ENCODE measurements at places on chromosomes 3 and 15.

- DNase-seq, result no peak
These were observed 125.0 kb upstream of the TRIM42 start for GRCh38 chr3:140552898-140553297.

- no peak for DNase-seq
These were observed 8.5 kb upstream of the ILDR1 start for GRCh38 chr3:122030381-122031122.

DNA sequence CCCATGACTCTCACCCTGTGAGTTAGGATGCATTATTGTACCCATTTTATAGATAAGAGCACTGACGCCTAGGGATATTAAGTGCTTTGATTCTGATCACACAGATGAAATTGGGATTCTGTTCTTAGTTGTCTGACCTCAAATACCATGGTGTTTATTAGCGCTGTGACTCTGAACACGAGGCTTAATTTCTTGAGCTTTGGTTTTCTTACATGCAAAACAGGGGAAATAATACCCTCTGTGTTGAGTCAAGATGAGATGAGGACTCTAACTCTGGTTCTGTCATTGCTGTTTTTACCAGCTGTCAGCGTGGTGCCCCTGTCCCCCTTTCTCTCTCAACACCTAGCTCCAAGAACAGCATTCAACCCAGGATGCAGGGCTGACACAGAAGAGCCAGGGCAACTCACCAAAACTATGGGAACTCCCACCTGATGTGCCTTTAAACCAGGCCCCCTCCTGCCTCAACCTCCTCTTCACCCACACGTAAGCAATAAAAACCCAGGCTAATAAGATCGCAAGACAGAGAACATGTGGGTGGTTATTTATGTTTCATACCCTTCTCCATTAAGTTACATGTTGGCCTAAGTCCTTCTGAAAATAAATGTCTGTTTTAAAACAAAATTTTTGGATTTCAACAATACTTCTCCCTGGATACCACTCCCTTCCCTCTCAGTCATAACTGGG, 100.1 kb upstream of the SPATA12 start:
- peak; percentile 20 for DNase-seq

DNA sequence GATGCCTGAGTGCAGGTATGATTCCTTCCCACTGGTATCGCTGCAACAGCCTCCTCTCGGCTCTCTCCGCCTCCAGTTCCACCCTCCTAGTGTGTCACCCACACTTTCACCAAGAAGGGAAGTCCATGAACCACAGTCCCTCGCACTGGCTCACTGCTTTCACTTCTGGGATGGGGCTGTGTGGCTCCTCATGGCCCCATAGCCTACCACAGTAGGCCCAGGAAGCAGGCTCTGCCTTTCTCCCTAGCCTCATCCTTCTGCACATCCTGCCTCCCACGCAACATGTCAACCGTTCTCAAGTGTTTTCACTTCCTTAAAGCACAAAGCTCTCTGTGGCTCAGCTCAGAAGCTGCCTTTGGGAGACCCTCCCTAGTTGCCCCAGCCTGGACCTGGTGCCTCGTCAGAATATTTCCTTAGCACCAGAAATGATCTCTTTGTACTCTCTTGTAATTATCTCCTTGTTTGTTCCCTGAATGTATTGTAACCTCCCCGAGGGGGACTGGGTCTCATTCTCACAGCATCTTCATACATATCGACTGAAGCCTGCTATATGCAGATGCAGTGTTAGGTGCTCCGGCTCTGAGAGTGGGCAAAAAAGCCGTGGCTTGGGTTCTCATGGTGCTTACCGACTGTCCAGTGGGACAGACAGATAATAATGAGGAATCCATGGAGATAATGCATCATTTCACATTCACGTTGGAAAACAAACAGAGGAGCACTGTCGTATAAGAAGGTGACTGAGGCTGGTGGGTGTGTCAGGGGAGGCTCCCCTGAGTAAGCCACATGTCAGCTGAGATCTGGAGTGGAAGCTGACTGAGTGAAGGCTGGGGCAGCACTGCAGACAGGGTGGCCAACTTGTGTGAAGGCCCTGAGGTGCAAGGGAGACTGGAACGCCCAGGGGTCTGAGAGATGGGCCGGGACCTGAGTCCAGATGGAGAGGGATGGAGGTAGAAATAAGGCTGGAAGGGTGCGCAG, 107.1 kb downstream of the DGKG start:
- DNase-seq, result peak; percentile 19

GRCh38 chr3:194000712-194001111, 135.2 kb upstream of the HES1 start:
- DNase-seq, result no peak

GRCh38 chr3:30077746-30078145, 528.7 kb upstream of the TGFBR2 start:
- DNase-seq, result no peak

- DNase-seq, result no peak
These were observed 1.1 kb downstream of the FAM131A start for GRCh38 chr3:184338511-184338945.
